ENCODE measurements at places on chromosomes 7 and 10. TPM values are rescaled to one million over a fixed set of nuclear protein-coding genes. Genes with fewer than 3 reads are reported as not detected.

Gene CADPS2
- total RNA-seq: 15.3 TPM

Gene SAMD9
- 22.2 TPM for total RNA-seq

Gene VAX1
- not detected for total RNA-seq

Gene DNAJB6
- 88.6 TPM for total RNA-seq

Gene SPDYE16
- total RNA-seq: not detected

Gene RHOBTB1
- 45.3 TPM for total RNA-seq

Gene CHAT
- not detected for total RNA-seq

Gene COL13A1
- total RNA-seq: 15.4 TPM

Gene CD36
- 8.9 TPM for total RNA-seq

Data from hair follicle dermal papilla cell (primary cell).